ENCODE measurements at places on chromosomes 4 and X. TPM values are rescaled to one million over a fixed set of nuclear protein-coding genes. Genes with fewer than 3 reads are reported as not detected.
A peak's percentile ranks its signal among the peaks of the same experiment; 100 is the strongest.

Gene LNX1
- 52.9 TPM for total RNA-seq

Gene ADAMTS3
- 21.5 TPM for total RNA-seq

Gene DMP1
- total RNA-seq = 0.16 TPM

Gene PPP1R3F
- total RNA-seq = 12.6 TPM

GRCh38 chrX:21529771-21530170, 128.4 kb downstream of the KLHL34 start:
- no peak for DNase-seq

DNA sequence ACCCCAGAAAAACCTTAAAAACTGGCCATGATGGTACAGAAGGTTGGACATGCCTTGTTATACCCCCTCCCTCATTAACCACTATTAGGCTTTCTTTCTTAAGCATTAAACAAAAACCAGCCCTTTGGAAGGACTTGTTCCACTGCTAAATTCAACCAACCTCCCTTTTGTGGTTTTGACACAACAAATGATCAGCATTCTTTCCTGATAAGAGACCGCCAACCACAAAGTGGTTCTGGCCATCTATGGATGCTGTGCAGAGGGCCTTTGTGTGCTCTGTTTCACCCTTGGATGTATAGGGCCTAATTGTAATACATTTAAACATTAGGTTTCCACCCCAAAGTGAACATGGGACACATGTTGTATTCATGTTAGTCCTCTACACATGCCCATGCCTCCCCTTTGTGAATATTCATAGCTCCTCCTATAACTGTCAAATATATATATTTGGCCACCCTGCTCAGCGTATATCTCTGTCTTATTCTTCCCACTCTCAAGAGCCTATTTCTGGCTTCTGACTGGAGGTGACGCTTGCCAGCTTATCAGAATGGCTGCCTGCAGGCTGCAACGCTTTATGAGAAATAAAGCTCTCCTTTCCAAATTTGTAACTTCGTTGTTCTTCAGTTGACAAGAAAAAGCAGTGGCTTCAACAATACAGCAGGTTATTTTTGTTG, 126.6 kb downstream of the NPNT start:
- no peak for DNase-seq

DNA sequence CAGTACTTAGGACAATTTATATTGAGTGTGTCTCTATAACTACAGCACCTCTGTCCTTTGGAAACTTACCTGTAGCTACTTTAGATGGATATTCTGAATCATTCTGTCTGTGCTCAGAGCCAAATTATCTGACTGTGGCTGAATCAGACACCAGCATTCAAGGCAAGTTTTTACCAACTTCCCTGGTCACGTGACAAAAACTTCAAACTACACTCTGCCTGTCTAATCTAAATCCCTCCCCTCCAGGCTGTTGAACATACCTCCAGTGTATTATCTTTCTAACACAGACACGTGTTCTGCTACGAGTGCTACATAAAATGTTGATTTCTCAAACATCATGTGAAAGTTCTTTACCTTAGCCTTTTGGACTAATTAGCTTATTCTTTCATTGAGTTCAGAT, 641.2 kb upstream of the CPEB2 start:
- DNase-seq = no peak

DNA sequence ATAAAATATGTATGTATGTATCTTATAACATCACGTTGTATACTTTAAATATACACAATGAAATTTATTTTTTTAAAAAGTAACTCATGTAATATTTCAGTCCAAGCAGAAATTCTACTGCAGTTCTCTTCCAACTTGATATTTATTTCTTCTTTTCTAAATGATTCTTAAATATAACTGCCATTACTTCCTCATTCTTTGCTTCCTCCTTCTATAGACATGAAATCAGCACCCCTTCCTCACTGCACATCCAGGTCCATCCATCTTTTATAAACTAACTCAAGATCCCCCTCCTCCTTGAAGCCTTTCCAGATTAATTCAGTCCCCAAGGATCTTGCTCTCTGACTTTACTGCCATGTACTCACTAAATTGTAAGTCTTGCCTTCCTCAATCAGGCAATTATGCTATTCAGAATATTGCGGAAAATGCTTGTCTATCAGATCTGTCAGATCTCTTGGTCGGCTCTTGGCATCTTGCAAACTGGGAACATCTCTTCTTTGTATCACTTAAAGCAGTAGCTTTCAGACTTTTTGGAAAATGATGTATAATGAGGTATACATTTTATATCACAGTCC, 3.7 kb downstream of the GPRIN3 start:
- no peak for DNase-seq

DNA sequence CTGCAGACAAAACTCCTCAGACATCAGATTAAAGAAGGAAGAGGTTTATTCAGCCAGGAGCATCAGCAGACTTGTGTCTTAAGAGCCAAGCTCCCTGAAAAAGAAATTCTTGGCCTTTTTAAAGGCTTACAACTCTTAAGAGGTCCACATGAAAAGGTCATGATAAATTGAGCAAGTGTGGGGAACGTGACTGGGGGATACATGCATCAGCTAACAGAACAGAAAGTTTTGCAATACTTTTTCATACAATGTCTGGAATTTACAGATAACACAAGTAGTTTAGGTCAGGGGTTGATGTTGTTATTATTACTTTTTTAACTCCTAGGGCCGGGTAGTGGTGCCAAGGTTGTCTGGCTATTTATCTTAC, 55.6 kb upstream of the RBMX start:
- no peak for DNase-seq

DNA sequence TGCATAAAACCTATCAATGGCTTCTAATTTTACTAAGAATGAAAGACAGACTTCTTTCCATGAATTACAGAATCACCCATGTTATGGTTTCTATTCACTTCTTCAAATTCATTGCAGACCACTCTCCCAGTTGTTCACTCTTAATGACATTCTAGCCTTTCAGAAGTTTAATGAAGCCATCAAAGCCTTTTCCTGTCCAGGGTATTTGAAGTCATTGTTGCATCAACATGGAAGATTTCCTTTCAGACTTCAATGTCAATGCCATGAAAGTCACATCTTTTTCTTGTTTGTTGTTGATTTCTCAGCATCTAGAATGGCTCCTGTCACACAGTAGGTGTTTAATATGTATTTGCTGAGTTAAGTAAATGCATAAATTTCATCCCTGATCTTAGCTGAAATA, 48.1 kb upstream of the ARSJ start:
- no peak for DNase-seq

- no peak for DNase-seq
Observed at GRCh38 chrX:39397561-39398199, 596.4 kb downstream of the MID1IP1 start.

DNA sequence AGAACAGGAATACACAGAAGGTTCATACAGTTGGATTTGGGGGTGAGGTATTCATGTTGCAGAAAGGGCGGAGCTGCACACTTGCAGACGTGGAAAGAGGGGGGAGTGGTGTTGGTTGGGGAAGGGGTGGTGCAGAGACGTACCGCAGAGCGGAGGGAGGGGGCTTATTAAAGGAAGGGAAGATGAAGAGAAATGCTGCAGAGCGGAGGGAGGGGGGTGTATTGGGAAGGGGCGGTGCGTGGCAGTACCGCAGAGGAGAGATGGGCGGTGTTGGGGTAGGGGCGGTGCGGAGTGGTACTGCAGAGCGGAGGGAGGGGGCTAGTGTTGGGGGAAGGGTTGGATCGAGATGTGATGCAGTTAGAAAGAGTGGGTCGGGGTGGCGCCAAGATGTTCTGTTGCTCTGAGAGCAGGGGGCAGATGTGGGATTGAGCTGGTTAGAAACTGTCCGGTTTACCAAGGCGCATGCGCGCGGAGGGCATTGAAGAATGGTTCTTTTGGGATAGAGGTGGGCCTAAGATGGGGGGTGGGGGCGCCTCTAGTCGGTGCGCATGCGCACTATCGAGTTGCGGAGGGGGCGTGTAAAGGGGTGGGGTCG, 900 bp downstream of the TRO start:
- peak; percentile 32 for DNase-seq

DNA sequence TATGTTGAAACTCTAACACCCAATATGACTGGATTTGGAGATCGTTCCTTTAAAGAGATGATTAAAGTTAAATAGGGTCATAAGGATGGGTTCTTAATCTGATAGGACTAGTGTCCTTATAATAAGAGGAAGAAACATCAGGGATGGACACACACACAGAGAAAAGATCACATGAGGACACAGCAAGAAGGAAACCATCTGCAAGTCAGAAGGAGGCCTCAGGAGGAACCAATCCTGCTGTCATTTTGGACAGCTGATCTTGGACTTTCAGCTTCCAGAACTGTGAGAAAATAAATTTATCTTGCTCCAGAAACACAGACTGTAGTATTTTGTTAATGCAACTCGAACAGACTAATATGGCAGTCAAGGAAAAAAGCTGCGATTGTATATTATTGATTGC, 631.5 kb downstream of the PCDH7 start:
- no peak for DNase-seq

Measured in occipital lobe (tissue), 3 donors.